ENCODE measurements at places on chromosomes 1 and 21. TPM values are rescaled to one million over a fixed set of nuclear protein-coding genes. Genes with fewer than 3 reads are reported as not detected.

The S100A7A gene
- not detected for total RNA-seq

The CD52 gene
- total RNA-seq, result 1,572 TPM

The GPR52 gene
- total RNA-seq, result 1.6 TPM

The ANGEL2 gene
- total RNA-seq, result 46.2 TPM

The TSPAN2 gene
- total RNA-seq, result 3.4 TPM

The ZMYM1 gene
- total RNA-seq, result 11.7 TPM

The MRAP gene
- total RNA-seq, result not detected

The SNAPIN gene
- total RNA-seq, result 35.6 TPM

The SELENBP1 gene
- total RNA-seq, result not detected

The ANKRD45 gene
- not detected for total RNA-seq

The PTPRC gene
- 724 TPM for total RNA-seq
